ENCODE measurements at places on chromosomes 6 and 20. TPM values are rescaled to one million over a fixed set of nuclear protein-coding genes. Genes with fewer than 3 reads are reported as not detected.

DNA sequence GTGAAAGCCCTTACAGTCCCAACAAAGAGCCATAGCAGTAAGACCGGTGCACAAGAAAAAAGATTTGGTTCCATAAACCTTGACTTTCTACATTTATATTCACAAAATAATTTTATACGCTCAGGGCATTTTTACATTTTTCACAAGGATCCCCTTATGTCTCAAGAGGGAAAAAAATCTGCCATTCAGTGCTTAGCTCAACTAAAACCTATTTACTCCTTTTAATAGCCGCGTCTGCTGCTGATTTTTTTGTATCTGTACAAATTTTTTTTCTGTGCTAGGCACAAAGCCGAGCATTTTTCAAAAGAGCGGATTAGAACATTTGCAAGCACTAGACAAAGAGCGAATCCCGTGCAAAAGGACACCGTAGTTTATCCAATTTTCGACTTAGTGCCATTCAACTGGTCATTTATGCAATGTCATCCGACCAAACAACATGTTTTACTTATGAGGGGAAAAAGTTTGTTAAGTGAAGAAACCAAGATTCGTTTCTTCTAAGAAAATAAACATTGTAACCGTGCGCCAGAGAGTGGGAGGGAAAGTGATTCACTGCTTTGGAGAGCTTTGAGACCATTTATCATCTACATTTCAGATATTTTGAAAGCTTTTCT lies 3.7 kb downstream of the TFAP2D start:
- DNase-seq, result no peak

GRCh38 chr6:15039136-15039535 lies 206.7 kb upstream of the JARID2 start:
- no peak for DNase-seq

Gene SLC22A2
- total RNA-seq, result not detected

Gene BACH2
- total RNA-seq, result 8.4 TPM

Gene FAM209A
- not detected for total RNA-seq

Gene FABP7
- total RNA-seq, result not detected
